Fibroblast of skin of back (primary cell): ENCODE measurements at places on chromosomes 12 and 14.

GRCh38 chr12:67593461-67594330 lies 54.8 kb upstream of the DYRK2 start:
- DNase-seq = no peak

DNA sequence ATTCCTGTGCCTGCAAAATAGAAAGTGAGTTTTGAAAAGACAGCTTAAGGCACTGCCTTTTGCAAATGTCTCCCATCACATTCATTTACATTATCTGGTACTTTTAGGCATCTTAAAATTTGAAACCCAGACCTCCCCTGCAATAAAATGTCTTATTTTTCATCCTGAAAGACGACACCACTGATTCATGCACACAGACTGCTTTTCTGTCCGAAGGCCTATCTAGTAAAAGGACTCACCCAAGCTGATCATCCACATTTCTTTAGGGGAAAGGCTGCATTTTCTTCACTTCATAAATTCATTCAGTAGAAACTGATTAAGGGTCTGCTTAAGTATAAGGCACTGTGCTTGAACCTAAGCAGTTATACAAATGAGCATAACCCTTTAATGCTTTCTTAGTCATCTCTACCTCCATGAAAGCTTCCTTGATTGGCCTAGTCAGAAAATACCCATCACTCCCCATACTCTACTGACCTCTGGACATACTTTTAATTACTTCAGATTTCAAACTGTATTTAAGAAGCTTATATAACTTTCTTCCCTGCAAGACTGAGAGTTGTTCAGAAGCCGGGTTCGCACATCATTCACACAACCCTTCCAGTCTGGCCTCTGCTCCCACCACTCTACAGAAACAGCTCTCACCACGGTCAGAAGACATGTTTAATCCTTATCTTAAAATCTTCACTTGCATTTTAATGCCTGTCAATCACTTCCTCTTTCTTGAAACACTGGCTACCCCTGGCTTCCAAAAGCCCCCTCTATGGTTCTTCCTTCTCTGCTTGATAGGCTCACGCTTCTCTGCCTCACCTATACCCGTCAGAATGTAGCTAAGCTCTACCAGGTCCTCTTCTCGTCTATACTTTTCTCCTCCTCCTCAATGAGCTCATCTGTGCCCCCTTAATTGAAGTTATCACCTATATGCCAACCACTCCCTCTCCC lies 288.6 kb downstream of the MED13L start:
- DNase-seq = no peak

DNA sequence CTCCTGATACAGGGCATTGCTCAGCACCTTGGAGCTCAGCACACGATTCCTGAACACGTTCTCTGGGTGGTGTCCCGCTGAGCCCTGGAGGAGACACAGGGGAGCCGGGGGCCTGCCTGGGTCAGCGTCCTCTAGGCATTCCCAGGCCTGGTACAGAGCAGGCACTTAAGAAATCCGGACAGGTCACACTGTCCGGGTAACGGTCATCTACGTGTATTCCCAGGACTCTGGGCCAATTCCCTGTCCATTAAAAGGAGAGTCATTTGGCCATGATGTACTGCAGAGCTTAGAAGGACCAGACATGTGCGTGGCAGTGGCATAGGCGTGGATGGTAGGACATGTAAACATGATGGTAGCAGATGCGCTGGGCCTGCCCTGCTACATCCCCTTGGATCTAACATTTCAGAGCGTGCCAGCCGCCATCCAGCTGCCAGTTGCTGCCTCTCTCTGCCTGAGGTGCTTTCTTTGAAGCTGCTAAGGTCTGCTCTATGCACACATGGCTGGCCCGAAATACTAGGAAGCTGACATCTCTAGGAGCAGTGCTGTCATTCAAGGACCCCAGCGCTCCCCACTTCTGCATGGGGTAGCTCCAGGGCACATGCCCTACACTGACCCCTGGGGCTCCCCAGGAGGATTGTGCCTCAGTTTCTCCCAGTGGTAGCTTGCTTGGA lies 273.1 kb upstream of the RTL1 start:
- DNase-seq = no peak

DNA sequence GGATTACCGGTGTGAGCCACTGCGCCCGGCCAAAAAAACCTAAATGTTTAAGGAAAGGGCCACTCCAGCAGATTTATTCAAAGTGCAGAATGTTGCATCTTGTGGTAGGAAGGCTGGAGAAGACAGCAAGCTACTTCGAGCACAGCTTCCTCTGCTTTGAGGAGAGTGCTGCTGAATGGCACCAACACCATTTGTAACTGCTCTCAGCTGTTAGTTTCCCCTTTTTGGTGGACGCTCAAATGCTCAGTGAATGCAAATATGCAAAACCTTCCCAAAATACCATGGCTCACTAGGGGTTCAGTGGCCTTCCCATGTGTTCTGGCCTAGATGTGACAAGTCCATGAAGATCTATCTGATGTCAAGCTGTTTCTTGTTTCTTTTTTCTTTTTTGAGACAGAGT lies 2.9 kb upstream of the TDRD9 start:
- no peak for DNase-seq

DNA sequence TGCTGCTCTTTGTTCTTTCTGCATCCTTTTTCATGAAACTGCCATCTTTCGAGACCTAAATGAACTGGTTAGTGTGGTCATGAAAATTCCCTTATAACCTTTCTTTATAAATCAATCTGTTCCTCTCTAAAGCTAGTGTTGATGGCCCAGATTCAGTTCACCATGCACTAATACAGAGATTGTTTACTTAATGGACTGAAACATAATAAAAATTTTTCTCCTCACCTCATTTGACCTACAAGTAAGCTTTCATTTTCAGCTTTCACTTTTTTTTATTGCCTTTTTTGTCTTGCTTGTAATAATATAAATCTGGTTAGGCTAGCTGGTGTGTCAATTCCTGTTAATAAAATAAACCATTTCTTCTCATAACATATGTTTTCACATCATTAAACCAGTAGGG lies 183.8 kb downstream of the CCDC59 start:
- DNase-seq = no peak

DNA sequence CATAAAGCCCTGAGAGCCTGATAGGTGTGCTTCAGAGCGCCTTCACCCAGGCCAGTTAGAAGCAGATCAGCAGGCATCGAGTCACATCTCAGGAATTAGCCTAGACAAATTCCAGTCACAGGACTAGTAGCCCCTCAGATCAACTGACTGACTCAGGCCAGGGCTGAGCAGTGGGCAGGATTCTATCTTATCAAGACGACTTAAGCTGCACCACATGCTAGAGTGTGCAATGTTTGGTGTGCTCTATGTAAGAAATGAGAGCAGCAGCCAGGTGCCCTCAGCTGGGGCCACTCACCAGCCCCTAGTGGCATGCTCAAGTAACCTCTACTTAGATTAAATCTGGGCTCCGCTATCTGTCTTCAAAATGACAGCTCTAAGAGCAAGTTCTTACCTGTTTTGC lies 19.7 kb upstream of the NGB start:
- DNase-seq = peak; percentile 15
